AG04450 (cell line): ENCODE measurements at places on chromosomes 3 and 15.

DNA sequence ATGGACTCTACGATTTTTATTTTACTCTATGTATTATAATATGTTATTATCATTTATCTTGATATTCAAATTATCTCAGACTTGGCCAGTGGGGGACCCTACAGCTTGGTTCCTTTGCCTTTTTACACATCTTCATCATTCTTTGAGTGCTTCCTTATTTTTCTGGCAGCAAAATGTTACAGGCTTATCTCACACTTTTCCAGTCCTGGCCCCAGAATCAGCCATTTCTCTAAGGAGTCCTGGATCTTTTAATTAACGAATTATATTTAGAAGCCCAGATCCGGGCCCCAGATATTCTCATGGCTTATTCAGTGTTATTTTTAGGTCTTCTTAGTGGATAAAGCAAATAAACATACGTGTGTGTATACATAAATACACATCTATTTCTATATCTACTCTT, 32.8 kb upstream of the MELTF start:
- DNase-seq, result no peak

DNA sequence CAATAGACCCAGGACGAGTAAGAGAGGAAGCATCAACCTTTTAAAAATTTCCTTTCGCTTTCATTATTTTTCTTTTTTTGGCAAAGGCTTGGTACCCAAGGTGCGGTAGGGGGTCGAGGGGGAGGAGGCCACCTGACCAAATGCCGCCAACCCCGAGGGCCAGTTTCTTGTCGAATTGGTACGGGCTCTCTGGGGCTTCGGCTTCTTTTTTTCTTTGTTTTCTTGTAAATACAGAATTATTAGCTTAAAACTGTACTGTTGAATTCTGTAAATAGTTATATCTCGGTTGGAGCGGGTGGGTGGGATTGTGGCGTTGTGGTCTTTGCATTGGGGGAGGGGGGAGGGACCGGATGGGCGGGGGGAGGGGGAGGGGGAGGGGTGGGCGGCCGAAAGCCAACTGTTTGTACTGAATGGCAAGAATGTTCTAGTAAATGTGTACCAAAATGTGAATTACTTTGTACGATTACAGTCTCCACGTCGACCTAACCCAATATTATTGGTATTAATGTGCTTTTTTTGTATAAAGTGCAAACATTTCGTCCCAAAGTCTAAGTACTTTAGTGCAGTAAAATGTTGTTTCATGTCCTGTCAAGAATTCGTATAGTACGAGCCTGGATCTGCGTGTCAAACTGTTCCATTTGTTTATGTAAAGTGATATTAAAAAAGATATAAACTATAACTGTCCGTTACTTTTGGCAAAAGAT, 4.7 kb downstream of the ZIC1 start:
- DNase-seq, result no peak

- DNase-seq, result no peak
These were observed 34.3 kb upstream of the CEMIP start for GRCh38 chr15:80744826-80745225.

DNA sequence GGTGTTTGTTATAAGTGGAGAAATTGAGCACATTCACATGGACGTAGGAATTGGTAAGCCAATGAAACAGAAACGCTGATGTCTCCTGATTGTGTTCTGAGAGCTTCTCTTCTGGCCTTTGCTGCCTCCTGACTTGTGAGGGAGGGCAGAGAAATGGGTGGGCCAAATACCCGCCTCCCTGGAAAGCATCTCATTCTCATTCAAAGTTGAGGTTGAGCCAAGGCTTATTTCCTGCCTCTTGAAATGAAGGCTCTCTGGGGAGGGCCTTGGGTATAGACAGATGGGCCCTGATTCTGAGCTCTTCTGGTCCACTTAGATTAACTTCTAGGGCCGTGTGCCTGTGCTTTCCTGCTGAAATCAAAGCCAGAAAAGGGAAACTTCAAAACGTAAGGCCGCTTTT, 57.4 kb upstream of the MYZAP start:
- DNase-seq, result no peak

GRCh38 chr3:25831578-25831977, 41.7 kb downstream of the OXSM start:
- DNase-seq, result no peak

DNA sequence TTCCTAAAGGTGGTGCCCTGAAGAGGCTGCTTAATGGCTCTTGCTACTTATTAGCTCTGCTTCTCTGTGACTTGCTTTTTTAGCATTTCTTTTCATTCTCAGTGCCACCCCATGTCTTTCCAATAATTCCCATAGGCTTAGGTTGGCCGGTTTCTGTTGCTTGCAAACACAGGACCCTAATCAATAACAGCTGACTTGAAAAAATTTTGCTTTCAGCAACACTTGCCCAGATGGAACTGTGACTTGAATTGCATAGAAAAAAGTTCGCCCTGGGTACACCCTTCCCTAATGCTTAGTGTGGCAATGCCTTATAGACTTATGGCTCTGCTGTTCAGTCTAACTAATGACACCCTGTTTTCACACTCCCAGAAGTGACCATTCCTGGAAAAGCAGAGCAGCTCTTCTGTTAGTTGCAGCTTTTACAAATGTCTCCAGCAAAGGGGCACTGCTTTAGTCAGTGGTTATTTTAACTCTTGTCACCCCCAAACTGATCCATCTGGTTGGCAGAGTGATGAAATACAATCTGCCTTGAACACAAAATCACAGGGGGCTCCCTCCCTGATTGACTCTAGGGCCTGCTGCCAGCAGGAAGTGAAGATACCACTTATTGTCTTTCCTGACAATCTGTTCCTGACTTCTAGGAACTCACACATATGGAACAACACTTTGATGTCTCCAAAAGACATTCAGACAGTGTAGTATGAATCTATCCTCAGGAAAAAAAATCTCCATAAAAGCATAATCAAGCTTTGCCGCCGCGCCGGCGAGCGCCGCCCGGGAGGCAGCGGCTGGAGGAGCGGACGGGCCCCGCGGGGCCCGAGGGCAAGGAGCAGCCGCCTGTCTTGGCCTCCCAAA, 9.7 kb upstream of the SLMAP start:
- no peak for DNase-seq
